Sigmoid colon (tissue), 7 donors: ENCODE measurements at places on chromosomes 5 and 9. TPM values are rescaled to one million over a fixed set of nuclear protein-coding genes. Genes with fewer than 3 reads are reported as not detected.

- H3K36me3 ChIP-seq = peaks cover 3% of the 10 kb centered on the region
- no peak overlapping the region for H3K27ac ChIP-seq
- no peaks in the 10 kb centered on the region for H3K4me1 ChIP-seq
- no peak for DNase-seq
- no peak overlapping the region for H3K4me3 ChIP-seq
These were observed 71.8 kb downstream of the KDM4C start for GRCh38 chr9:6829536-6829935.

Gene ADGRD2
- total RNA-seq = not detected

GRCh38 chr5:44388321-44389089, 715 bp downstream of the FGF10 start:
- peaks cover 16% of the 10 kb centered on the region for H3K4me1 ChIP-seq
- DNase-seq = peak; percentile 77
- peak overlapping the region; percentile 60 for H3K4me3 ChIP-seq
- H3K36me3 ChIP-seq = no peaks in the 10 kb centered on the region
- no peaks in the 10 kb centered on the region for H3K27me3 ChIP-seq

DNA sequence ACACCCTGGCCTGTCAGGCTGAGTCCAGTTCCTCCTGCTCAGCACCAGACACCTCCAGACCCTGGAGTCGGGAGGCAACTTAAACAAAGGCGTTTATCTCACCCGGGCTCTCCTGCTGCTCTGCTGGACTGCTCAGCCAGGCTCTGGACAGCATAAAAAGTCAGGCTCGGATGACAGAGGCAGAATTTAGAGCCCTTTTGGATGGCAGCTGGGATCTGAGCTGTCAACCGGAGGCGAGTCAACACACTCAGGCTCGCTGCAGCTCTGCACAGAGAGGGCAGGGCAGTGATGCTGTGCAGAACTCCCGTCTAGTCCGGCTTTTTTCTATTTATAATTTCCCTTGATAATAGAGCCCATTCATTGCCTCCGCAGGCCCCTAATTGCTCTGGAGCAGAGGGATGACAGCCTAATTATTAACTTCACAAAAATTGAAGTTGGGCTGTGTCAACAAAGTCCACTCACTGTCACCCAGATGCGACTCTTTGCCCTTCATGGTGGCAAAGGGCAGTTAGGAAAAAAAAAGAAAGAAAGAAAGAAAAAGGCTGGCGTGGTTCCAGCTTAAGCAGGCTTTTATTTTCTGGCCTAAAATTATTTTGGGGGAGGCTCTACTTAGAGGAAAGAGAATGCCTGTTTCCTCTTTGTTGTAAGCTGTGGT, 37.6 kb downstream of the STC2 start:
- no peak overlapping the region for H3K4me3 ChIP-seq
- peak; percentile 72 for DNase-seq
- H3K4me1 ChIP-seq = peaks cover 24% of the 10 kb centered on the region
- peak overlapping the region; percentile 45 for H3K27ac ChIP-seq

Gene ARAP3
- 3.3 TPM for total RNA-seq

DNA sequence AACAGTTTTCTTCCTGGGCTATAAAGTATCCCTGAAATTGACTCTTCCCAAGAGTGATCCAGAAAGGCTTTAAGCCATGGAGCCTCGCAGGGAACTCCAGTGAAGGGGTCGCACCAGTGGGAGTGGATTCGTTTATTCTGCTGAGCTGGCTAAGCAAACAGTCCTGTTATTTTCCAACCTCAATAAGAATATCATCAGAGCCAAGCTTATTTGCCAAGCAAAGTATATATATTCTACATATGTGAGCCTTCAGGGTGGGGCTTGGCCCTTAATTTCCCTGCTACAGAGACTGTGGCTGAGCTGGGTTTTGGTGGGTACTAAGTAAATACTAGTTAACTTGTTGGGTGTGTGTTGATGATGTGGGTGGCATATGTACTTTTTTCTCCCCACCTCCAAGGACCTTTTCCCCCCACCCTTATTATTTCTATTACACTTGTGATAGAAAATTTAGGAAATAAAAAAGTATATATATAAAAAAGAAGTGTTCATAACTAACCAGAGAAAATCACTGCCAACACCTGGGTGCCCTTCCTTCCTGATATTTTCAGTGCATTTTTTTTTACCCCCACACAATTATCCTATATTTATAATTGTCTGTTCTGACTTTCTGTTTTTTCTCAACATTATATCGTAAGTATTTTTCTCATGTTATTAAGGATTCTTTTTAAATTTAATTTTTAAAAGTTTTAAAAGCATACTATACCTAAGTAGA, 5.3 kb downstream of the GSN start:
- no peaks in the 10 kb centered on the region for H3K27me3 ChIP-seq
- no peak overlapping the region for H3K4me3 ChIP-seq
- H3K4me1 ChIP-seq = peaks cover 80% of the 10 kb centered on the region
- H3K27ac ChIP-seq = peak overlapping the region; percentile 94

- H3K27me3 ChIP-seq = no peaks in the 10 kb centered on the region
- no peak for DNase-seq
- peak overlapping the region; percentile 47 for H3K27ac ChIP-seq
- H3K36me3 ChIP-seq = peaks cover 50% of the 10 kb centered on the region
- H3K4me1 ChIP-seq = no peaks in the 10 kb centered on the region
These were observed 65.3 kb downstream of the GRAMD2B start for GRCh38 chr5:126488443-126489065.

Gene ADAMTS16
- not detected for total RNA-seq

GRCh38 chr9:129183495-129184218, 5.6 kb upstream of the IER5L start:
- no peak for DNase-seq
- no peaks in the 10 kb centered on the region for H3K36me3 ChIP-seq
- H3K27me3 ChIP-seq = no peaks in the 10 kb centered on the region
- no peak overlapping the region for H3K27ac ChIP-seq

DNA sequence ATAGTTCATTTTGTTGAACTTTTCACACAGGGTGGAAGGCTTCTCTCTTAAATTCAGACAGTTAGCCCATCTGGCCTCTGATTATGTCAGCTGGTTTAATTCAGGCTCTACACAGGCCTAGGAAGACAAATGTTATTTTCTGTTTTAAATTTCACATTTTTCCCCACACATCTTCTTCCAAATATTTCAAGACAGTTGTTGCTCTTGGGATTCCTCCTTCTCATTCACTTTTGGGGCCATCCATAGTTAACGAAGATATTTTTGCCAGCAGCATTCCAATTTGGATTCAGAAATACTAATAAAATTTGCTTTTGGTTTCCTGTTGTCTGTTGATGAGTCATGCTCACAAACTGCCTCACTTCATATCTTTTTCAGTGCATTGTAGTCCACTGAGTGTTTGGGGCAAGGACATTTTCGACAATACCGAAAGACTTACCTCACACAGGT, 475.4 kb downstream of the DMAC1 start:
- no peaks in the 10 kb centered on the region for H3K36me3 ChIP-seq
- no peak overlapping the region for H3K27ac ChIP-seq
- no peaks in the 10 kb centered on the region for H3K27me3 ChIP-seq
- DNase-seq = no peak
- no peaks in the 10 kb centered on the region for H3K4me1 ChIP-seq
- no peak overlapping the region for H3K4me3 ChIP-seq

DNA sequence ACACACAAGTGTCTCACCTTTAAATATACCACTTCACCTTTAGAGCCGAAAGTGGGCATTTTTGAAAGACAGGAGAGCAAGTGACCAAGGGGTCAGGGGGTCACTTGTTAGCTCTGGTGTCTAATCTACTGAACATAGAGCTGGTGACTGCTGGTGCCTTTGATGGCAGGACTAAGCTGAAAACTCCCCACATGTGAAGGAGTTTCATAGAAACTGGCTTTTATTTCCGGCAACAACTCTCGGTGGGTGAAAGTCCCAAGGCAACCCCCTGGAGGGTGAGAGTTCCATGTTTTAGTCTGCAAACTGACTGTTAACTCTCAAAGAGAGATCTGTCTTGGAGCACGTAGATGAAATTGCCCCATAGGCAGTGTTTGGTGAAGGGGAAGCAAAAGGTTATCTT, 466.9 kb downstream of the DMRTA1 start:
- H3K27ac ChIP-seq = no peak overlapping the region
- H3K36me3 ChIP-seq = no peaks in the 10 kb centered on the region
- DNase-seq = no peak
- no peak overlapping the region for H3K4me3 ChIP-seq
- H3K27me3 ChIP-seq = no peaks in the 10 kb centered on the region

- H3K4me1 ChIP-seq = no peaks in the 10 kb centered on the region
- H3K27me3 ChIP-seq = no peaks in the 10 kb centered on the region
- H3K27ac ChIP-seq = no peak overlapping the region
- no peaks in the 10 kb centered on the region for H3K36me3 ChIP-seq
- DNase-seq = no peak
These were observed 1195.3 kb upstream of the SEMA6A start for GRCh38 chr5:117769877-117770276.

Gene SPATA6L
- 3.3 TPM for total RNA-seq

Gene CER1
- total RNA-seq = 0.71 TPM

- no peaks in the 10 kb centered on the region for H3K27me3 ChIP-seq
- H3K4me1 ChIP-seq = peaks cover 26% of the 10 kb centered on the region
- no peak for DNase-seq
- peak overlapping the region; percentile 2 for H3K27ac ChIP-seq
- H3K4me3 ChIP-seq = no peak overlapping the region
These were observed 57.8 kb upstream of the RAI14 start for GRCh38 chr5:34598177-34598794.

Gene NPDC1
- 21.4 TPM for total RNA-seq

DNA sequence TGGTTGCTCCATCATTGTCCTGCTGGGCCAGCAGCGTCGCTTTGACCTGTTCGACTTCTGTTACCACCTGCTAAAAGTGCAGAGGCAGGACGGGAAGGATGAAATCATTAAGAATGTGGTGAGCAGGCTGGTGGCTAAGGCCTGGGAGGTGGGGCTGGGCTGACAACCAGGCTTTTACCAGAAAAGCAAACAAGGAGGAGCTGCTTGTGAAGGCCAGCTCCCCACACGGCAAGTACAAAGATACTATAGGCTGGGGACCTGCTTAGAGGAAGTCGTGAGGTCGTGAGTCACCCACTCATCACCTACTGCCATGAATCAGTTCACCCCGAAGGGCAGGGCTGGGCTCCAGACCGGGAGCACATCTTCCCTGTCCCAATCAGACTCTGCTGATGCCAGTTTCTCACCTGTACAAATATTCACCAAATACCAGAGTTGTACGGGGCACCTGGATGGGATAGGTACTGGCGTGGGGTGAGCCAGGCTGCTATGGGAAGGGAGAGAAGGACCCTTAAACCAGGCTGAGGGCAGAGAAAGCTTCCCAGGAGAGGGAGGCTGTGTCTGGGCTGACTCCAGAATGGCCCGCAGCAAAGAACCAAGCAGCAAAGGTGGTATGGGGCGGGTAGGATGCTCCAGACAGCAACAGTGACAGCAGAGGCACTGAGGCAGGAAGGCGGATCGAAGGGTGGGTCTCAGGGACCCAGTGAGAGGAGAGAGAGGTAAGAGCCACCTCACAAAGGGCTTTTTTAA, 69.3 kb upstream of the NIPAL4 start:
- no peak for DNase-seq
- H3K4me1 ChIP-seq = peaks cover 53% of the 10 kb centered on the region
- peak overlapping the region; percentile 39 for H3K27ac ChIP-seq

Gene CWC27
- total RNA-seq = 19.1 TPM

GRCh38 chr9:1454616-1455347, 404.6 kb downstream of the DMRT2 start:
- no peaks in the 10 kb centered on the region for H3K36me3 ChIP-seq
- DNase-seq = no peak
- H3K27me3 ChIP-seq = no peaks in the 10 kb centered on the region
- H3K4me3 ChIP-seq = no peak overlapping the region
- no peak overlapping the region for H3K27ac ChIP-seq

DNA sequence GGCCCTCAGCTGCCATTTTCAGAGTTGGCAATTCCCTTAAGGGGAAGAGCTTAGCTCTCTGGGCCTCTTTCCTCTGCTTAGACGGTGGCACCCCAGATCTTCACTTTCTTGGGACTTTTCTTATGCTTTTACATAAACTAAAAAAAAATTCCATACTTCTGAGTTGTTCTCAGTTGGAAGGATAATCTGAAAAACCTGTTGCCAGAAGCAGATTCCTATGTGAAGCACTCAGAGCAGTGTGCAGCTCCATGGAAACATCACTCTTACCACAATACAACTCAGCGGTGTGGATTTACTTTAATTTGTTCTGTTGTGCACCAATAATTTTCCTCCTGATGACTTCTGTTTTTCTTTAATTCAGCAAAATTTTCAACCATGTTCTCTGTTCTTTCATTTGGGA, 44.1 kb upstream of the MROH2B start:
- no peak for DNase-seq
- H3K36me3 ChIP-seq = no peaks in the 10 kb centered on the region
- H3K27me3 ChIP-seq = no peaks in the 10 kb centered on the region
- H3K27ac ChIP-seq = no peak overlapping the region
- peaks cover 6% of the 10 kb centered on the region for H3K4me1 ChIP-seq

GRCh38 chr5:87572090-87572489, 159.4 kb upstream of the CCNH start:
- no peak for DNase-seq
- no peaks in the 10 kb centered on the region for H3K36me3 ChIP-seq
- no peak overlapping the region for H3K4me3 ChIP-seq
- no peaks in the 10 kb centered on the region for H3K27me3 ChIP-seq
- H3K4me1 ChIP-seq = no peaks in the 10 kb centered on the region

Gene MEF2C
- total RNA-seq = 32.1 TPM
